ENCODE measurements at places on chromosomes 1 and 21.

GRCh38 chr1:11342621-11343032, 69.6 kb downstream of the UBIAD1 start:
- DNase-seq: no peak

GRCh38 chr1:227929751-227930472, 17.8 kb downstream of the WNT9A start:
- DNase-seq: no peak

- no peak for DNase-seq
Measured at GRCh38 chr1:40917995-40918711, 56.0 kb upstream of the CITED4 start.

- no peak for DNase-seq
Measured at GRCh38 chr1:157286646-157287420, 148.6 kb upstream of the ETV3 start.

DNA sequence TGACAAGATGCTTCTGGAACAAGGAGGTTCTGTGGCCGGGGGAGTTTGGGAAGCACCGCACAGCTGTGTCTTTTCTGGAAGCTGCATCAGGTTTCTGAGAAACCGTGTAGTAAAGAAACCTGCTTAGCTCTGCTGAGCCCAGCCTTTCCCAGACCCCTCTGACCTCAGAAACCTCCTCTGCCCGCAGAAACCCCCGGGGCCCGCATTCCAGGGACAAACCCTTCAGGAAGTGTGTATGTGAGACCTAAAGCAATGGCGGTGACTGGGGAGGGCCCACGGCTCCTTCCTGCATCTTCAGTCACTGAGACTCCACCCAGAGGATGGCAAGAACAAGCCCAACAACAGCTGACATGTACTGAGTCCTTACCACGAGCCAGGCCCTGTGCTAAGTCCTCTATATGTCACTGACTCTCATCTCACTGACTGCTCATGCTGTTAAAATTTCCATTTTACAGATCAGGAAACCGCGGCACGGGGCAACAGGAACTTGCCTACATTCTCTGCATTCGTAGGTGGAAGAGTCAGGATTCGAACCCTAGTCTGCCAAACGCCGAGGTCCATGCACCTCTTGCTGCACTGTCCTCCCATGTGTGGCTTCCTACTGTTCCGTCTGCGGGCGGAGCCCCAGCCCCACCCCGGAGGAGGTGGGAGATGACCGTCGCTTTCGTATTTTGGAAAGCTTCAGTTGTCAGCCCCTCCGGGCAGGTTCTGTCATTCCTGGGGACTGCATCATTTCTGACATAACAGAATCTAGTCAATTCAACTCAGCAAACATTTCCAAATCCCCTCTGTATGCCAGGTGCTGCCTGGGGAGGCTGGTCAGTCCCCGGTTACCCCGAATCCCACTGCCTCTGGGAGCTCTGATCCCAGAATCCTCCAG, 73.3 kb upstream of the KLHDC7A start:
- no peak for DNase-seq
